ENCODE measurements at places on chromosomes 7 and 10.

- no peak for DNase-seq
Observed at GRCh38 chr10:116620423-116621400, at the start of gene PNLIPRP2. Gene PNLIPRP2 (plus strand): TSS chr10:116620953.

GRCh38 chr7:19062216-19062615, 55.2 kb downstream of the TWIST1 start:
- no peak for DNase-seq

- no peak for DNase-seq
Observed at GRCh38 chr10:95860166-95860940, 47.4 kb upstream of the CC2D2B start.

GRCh38 chr7:137984181-137985041, 17.5 kb downstream of the CREB3L2 start:
- DNase-seq, result no peak

DNA sequence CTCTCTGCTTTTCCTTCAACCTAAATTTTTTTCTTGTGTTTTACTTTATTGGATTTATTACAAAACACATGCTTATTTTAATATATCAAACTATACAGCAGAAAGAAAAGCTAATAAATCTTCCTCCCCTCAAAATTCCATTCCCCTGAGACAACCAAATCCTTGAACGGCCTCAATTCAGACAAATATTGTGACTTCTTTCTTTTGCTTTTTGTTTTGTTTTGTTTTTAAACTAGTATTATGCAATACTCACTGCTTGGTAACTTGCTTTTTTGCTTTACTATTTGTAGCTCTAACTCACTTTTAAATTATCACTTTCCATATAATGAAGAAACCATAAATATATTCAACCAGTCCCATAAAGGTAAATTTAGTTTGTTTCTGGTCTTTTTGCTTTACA, 59.4 kb upstream of the CDK1 start:
- DNase-seq, result no peak

- no peak for DNase-seq
Observed at GRCh38 chr10:49841615-49842332, 79.7 kb upstream of the OGDHL start.

DNA sequence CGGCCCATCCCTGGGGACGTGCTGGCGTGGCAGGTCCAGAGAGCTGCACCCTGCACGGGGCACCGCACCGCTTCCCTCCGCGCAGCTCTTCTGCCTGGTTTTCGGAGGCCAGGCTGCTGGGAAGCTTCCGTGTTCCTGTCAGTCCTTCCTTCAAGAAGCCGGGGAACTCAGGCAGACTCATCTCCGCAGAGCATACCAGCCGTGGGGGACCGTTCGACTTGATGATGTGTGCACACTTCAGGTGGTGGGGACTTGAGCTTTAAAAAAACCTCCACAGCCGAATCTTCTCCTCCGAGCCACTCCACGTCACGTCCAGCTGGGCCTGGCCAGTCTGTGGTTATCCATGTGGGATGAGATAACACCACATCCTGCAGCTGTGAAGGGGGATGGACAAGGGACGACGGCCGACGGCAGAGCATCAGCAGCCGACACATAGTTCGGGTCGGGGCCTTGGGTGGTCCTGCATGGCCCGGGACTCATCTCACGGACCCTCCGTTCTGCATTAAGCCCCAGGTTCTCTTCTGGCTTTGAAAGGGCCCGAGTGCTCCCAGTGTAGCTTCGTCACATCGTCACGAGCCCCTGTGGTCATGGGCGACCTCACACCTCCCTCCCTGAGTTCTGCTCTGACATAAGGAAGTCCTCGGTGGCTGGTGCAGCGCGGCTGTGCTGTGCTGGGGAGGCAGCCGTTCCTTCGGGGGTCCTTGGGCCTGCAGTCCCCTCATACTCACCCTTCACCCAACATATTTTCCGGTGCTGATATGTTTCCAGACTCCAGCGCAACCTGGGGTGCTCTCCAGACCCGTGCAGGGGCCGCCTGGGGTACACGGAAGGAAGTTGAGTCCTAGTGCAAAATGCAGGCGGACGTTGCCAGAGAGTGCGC, 4.5 kb upstream of the BHLHA15 start:
- DNase-seq, result peak; percentile 23

DNA sequence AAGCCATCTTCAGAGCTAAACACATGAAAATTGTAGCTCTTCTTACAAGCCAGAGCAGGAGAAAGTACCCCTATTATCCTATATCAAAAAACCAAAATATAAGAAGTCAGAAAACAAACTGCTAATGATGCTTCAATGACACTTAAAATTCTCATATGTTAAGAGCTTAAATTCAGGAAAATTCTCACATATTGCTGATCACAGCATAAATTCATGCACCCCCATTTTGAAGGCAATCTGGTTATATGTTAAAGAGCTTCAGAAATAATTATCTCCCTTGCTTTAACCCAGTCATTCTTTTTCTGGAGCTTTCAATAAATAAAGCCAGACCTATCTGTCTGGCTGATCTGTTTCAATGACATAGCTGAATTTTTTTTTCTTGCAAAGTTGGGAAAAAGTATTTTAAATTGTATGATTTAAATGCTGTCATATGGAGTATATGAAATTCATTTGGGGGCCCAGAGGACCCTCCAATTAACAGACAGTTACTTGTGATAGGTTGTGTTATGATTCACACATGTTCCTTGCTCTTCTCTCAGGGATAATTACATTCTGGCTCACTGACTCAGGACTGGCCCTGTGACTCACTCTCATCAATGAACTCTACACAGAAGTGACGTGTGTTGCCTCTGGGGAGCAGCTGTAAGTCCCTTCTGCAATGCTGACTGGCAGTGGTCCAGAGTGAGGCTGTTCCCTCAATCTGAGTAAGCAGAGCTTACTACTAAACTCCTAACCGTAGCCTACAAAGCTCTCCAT, 85.2 kb downstream of the HGF start:
- no peak for DNase-seq

DNA sequence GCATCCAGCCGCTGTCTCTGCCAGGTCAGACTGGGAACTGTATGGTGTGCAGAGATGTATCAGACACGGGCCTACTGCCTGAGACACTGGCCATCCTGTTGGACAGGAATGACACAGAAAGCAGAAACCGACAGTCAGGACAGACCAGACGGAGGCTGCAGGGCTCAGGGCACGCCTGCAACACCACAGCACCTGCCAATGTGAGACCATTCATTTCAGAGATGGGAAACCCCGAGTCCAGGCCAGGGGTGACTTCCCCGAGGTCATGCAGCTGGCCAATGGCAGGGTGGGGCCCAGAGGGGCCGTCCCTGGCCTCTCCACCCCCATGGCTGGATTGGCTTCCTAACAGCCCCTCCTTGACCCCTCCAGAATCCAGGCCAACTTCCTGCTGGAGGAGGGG, 34.7 kb downstream of the GRID1 start:
- DNase-seq, result no peak

- no peak for DNase-seq
Observed at GRCh38 chr7:85336086-85336485, 149.2 kb upstream of the SEMA3D start.

DNA sequence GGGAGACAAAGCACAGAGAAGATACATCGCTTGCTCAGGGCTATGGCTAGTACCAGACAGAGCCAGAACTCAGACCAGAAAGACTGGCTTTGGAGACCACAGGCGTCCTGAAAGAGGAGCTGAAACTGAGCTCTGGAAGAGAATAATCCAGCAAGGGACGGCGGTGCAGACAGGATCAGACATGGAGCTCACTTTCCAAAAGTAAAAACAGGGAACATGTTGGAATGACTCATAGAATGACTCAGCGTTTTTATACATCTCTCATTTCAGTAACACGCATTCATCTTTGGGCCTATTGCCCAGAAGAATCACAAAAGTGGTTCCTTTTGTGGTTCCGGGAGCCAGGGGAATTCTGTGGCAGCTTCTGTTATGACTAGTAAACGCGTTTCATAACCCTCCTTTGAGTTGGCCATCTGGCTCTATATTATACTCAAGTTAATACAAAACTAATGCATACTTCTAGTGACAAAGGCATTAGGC, 37.2 kb downstream of the PLEKHS1 start:
- DNase-seq, result no peak

- DNase-seq, result no peak
Observed at GRCh38 chr7:45888185-45888992, at the start of gene IGFBP1. Gene IGFBP1 (plus strand): TSS chr7:45888488. CDS start chr7:45888653, 165 bp downstream.

DNA sequence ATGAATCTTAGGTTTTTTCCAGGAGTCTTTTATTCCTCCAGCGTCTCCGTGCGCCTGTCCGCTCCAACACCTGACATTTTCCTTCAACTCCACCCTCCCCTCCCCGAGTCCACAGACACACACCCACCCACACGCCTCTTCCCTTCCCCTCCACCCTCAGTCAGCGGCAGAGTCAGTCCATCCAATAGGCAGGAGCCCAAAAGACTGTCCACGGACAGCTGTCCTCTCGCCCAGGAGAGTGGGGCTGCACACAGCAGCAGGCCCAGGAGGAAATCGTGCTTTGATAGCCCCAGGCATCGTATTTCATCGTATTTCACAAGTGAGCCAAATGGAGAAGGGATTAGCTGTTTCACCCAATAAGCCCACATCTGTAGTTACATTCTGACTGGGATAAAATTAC, 285.1 kb downstream of the ZEB1 start:
- DNase-seq, result no peak

DNA sequence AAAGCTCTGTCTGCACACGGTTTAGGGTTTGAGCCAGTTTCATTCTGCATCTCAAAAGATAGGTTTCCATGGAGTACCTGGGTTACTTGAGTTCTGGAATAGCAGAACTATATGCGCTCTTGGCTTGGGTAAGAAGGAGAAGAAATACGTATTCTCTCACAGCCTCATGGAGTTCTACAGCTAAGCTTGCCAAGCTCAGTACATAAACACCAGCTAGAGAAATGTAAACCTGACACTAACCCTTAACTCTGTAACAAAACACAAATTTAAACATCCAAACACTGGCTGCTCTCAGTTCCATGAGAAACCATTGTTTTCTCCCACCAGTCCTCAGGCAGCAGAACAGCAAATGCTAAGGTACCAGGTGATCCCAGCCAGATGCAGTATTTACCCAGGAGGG, 557.2 kb downstream of the INHBA start:
- no peak for DNase-seq

GRCh38 chr7:1912593-1913465, 242.8 kb downstream of the ELFN1 start:
- no peak for DNase-seq

- no peak for DNase-seq
Observed at GRCh38 chr7:26280097-26280496, 11.6 kb upstream of the SNX10 start.

GRCh38 chr7:135932131-135932530, 45.0 kb downstream of the MTPN start:
- no peak for DNase-seq

GRCh38 chr10:14761372-14761771, 13.3 kb downstream of the FAM107B start:
- no peak for DNase-seq

DNA sequence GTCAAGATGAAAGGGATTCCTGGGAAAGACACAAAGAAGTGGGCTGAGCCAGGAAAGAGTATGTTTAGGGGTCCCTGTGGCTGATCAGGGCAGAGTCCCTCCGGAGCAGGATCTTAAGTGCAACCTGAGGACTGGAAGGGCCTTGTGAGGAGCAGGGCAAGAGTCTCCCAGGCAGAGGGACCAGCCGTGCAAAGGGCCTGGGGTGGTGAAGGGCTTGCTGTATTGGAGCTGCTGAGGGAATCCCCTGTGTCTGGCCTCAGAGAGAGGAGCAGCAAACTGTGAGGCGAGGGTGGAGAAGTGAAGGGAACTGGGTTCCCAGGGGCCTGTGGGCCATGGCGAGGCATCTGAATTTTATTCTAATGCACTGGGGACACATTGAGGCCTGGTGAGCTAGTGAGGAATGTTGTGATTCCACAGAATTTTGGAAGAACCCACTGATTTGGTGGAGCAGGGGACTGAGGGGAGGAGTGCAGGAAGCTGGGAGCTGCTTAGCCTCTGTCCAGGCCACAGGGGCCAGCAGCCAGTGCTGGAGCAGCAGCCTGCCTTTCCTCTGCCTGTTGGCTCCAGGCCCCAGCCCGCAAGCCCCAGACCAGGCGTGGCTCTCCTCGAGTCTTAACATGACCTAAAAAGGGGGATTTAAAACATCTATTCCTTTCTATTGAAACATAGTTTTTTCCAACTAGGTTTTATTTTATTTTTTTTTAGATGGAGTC, 138.4 kb upstream of the IGFBP3 start:
- DNase-seq, result no peak

- no peak for DNase-seq
Observed at GRCh38 chr10:99528494-99529441, 4.0 kb upstream of the NKX2-3 start.

DNA sequence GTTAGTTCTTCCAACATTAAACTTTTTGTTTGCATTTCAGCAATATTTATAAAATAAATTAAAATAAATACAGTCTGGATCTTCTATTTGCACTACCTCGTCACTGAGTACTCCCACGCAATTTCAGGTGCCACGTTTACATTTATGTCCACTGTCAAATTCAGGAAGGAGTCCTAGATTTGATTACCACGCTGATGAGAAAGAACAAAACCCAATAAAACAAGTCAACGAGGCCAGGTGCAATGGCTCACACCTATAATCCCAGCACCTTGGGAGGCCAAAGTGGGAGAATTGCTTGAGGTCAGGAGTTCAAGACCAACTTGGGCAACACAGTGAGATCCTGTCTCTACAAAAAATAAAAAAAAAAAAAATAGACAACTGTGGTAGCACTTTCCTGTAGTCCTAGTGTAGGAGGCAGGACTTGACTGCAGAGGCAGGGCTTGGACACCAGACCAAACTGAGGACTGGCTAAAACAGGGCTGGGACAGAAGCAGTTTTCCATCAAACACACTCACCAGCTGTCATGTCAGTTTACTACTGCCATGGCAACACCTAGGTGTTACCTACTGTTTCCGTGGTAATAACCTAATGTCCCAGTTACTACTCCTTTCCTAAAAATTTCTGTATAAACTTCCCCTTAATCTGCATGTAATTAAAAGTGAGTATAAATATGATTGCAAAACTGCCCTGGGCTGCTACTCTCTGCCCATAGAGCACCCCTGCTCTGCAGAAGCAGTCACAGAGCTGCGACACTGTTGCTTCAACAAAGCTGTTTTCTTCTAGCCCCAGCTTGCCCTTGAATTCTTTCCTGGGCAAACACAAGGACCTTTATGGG, 341.7 kb downstream of the PARD3 start:
- DNase-seq, result no peak

DNA sequence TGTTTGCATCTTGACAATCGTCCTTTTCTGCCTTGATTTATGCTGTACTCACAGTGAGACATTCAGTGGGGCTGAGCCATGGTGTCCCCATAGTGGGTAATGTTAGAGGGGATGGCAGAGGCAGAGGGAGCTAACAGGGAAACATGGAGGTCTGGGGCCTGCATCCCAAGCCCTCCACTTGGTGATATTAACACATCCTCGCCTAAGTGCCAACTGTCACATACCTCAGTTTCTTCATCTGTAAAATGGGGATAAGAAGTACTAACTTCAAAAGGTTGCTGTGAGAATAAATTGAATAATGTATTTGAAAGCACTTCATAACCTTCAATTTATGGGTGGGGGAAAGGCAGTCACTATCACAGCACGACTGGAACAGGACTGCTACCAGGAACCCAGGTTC, 27.8 kb downstream of the RPP38 start:
- DNase-seq, result no peak

All from activated T-cell treated with anti-CD3 and anti-CD28 coated beads, Interleukin-2, amount 50 U/mL, for 24 hours (primary cell).